Activated CD4-positive, alpha-beta T cell treated with anti-CD3 and anti-CD28 coated beads, Interleukin-2, amount 10 ng/mL, durations not matched to agents 7 days and 5 days (primary cell): ENCODE measurements at places on chromosomes 13 and 19. TPM values are rescaled to one million over a fixed set of nuclear protein-coding genes. Genes with fewer than 3 reads are reported as not detected.

GRCh38 chr19:16161840-16162239 is 11.5 kb downstream of the CIB3 start:
- H3K4me3 ChIP-seq, result no peak overlapping the region
- H3K36me3 ChIP-seq, result peaks cover 13% of the 10 kb centered on the region
- H3K27me3 ChIP-seq, result no peaks in the 10 kb centered on the region

DNA sequence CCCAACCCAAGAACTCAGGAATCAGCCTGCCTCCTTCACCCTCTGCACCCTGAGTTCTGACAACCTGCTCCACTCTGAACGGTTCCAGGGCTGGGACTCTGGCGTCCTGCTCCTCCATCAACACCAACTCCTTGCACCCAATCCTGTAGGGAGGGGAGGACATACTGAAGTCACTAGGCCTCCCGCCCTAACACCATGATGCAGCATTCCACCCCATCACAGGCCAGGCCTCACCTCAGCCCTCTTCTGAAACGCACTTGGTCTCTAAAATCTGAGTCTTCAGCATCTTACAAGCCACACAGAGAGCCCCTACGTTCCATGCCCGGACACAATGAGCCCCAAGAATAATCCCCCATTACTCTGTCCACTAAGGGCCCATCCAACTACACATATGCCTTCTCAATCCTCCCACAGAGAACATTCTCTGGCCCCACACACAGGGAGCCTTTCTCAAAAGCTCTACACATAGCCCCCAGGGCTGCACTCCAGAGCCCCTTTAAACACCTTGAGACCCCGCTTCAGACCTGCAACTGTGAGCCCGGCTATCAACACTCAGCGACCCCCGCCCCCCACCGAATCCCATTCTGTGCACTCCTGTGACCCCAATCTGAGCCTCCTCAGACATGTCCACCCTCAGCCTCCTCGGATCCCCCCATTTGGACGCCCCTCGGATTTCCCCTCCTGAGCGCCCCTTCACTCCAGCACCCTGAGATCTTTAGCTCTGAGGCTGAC is 567 bp downstream of the ALKBH6 start:
- no peak for DNase-seq
- H3K27ac ChIP-seq, result peak overlapping the region; percentile 94
- peaks cover 3% of the 10 kb centered on the region for H3K36me3 ChIP-seq
- peaks cover 52% of the 10 kb centered on the region for H3K4me1 ChIP-seq

DNA sequence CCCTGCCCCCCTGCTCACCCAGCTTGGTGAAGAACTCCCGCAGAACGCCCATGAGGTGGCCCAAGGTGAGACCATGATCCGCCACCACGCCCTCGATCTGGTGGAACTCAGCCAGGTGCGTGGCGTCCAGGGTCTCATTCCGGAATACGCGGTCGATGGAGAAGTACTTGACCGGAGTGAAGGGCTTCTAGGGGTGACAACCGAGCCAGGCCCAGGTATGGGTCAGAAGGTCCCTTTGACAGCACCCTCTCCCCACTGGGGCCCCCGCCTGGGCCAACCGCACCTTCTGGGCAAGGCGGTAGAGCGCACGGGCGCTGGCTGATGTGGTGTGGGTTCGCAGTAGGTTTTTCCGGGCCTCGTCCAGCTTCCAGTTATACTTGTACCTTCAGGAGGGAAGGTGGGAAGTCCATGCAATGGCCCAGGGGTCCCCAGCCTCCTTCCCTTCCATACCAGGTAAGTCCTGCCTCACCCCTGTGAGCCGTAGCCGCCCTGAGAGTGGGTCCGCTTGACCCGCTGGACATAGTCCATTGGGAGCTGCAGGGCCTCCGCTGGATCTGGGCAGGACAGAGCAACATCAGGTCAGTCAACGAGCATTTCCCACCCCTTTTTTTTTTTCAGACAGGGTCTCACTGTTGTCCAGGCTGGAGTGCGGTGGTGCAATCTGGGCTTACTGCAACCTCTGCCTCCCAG is 5.7 kb upstream of the SYCE2 start:
- peaks cover 8% of the 10 kb centered on the region for H3K4me1 ChIP-seq
- no peak overlapping the region for H3K27ac ChIP-seq
- H3K36me3 ChIP-seq, result peaks cover 54% of the 10 kb centered on the region
- H3K27me3 ChIP-seq, result no peaks in the 10 kb centered on the region
- DNase-seq, result no peak
- H3K4me3 ChIP-seq, result no peak overlapping the region

- no peaks in the 10 kb centered on the region for H3K27me3 ChIP-seq
- no peaks in the 10 kb centered on the region for H3K4me1 ChIP-seq
- H3K36me3 ChIP-seq, result no peaks in the 10 kb centered on the region
- H3K27ac ChIP-seq, result no peak overlapping the region
- DNase-seq, result no peak
- no peak overlapping the region for H3K4me3 ChIP-seq
Observed at GRCh38 chr13:64910096-64910495, 2320.0 kb downstream of the PCDH9 start.

- DNase-seq, result no peak
- H3K27ac ChIP-seq, result no peak overlapping the region
- no peak overlapping the region for H3K4me3 ChIP-seq
- H3K36me3 ChIP-seq, result no peaks in the 10 kb centered on the region
- H3K4me1 ChIP-seq, result peaks cover 1% of the 10 kb centered on the region
- H3K27me3 ChIP-seq, result peaks cover 6% of the 10 kb centered on the region
Observed at GRCh38 chr19:11177592-11177991, 19.8 kb downstream of the KANK2 start.

DNA sequence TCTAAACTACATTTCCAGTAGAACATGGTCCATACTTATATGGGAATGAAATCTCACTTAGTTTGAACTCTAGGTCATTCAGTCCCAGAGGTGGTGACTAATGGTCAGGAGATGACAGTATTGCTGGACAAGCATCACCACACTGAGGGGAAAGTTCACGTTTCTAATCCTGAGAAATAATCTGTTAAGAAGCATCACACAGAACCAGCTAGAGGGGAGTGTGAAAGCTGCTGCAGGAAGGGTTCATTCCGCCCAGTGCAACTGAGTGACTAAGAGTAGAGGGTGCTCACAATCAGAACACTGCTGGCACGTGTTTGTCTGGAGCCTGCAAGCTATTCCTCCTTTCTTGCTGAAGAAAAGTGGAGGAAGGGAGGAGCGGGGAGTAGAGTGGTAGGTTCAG is 2.7 kb downstream of the COL4A1 start:
- H3K4me1 ChIP-seq, result peaks cover 3% of the 10 kb centered on the region
- H3K36me3 ChIP-seq, result no peaks in the 10 kb centered on the region
- H3K27me3 ChIP-seq, result peaks cover 73% of the 10 kb centered on the region

GRCh38 chr19:20367811-20368294 is 197.7 kb downstream of the ZNF737 start:
- DNase-seq, result no peak
- no peaks in the 10 kb centered on the region for H3K27me3 ChIP-seq
- no peak overlapping the region for H3K4me3 ChIP-seq
- H3K27ac ChIP-seq, result no peak overlapping the region
- no peaks in the 10 kb centered on the region for H3K36me3 ChIP-seq

DNA sequence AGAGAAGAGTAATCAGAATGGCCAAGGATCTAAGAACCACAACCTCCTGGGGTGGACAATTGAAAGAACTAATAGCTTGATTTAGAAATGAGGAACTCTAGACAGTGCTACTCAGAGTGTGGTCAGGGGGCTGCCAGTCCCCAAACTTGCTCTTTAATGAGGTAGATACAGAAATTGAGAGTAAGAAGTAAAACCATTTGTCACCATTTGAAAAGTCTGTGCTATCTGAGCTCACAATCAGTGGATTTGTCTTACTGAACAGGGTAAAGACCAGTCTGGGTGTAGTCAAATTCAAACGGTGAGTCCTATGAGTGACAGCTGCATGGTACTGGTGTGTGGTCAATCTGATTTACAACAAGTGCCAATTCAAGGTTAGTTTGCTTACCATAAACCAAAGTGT is 118.9 kb downstream of the KL start:
- H3K36me3 ChIP-seq, result no peaks in the 10 kb centered on the region
- no peak overlapping the region for H3K27ac ChIP-seq
- H3K4me3 ChIP-seq, result no peak overlapping the region
- H3K27me3 ChIP-seq, result no peaks in the 10 kb centered on the region

DNA sequence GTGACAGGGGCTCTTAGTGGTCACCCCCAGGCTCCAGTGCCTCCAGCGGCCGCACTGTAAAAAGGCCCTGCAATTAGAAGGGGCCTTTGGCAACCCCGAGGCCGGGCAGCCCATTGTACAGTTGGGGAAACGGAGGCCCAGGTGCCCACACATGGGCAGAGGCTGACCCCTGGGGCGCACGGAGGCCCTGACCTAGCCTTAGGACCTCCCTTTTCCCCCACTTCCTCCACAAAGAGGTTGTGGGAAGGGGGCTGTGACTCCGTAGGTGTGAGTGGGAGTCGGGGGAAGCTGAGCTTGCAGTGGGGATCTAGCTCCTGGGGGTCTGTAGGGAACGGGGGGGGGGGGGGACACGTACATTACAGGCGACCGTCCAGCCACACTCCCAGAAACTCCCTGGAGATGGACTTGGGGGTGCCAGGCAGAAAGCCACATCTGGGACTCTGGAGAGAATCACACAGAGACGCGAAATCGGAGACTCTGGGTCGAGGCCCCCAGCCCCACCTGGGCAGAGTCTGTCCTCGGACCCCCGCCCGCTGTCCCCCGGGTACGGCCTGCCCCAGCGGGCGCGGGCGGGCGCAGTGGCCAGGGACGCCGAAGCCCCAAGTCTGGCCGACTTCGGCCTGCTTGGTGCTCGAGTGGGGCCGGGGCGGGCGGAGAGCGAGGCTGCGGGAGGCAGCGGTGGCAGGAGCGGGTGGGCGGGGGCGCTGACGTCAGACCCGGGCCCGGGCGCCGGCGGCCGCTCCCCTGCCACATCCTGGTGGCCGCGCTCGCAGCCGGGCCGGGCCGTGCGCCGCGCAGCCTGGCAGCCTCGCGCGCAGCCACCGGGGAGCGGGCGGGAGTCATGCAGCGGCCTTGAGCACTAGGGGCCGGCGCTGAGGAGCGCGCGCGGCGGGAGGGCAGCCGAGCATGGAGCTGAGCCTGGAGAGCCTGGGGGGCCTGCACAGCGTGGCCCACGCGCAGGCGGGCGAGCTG is at the start of gene ONECUT3:
TSS of gene ONECUT3 (plus strand) at position 750 of the 972 bp plus-strand sequence. CDS start at position 907, 157 bp downstream.
- no peak within 1 kb of the TSS for H3K27ac ChIP-seq
- H3K27me3 ChIP-seq, result peaks cover 43% of the 10 kb centered on the region
- DNase-seq, result no peak
- H3K36me3 ChIP-seq, result no peaks in the 10 kb centered on the region

NXNL1 gene
- not detected for total RNA-seq

- DNase-seq, result no peak
- H3K4me3 ChIP-seq, result peak overlapping the region; percentile 73
- H3K27me3 ChIP-seq, result peaks cover 24% of the 10 kb centered on the region
- peaks cover 3% of the 10 kb centered on the region for H3K36me3 ChIP-seq
- peaks cover 29% of the 10 kb centered on the region for H3K4me1 ChIP-seq
Observed at GRCh38 chr13:75637181-75637750, 1.1 kb downstream of the LMO7 start.

PRR19 gene
- total RNA-seq, result 0.54 TPM

- H3K4me3 ChIP-seq, result no peak overlapping the region
- no peak overlapping the region for H3K27ac ChIP-seq
- no peaks in the 10 kb centered on the region for H3K4me1 ChIP-seq
- H3K27me3 ChIP-seq, result no peaks in the 10 kb centered on the region
- no peak for DNase-seq
Observed at GRCh38 chr13:44972956-44973581, 16.2 kb downstream of the NUFIP1 start.

- H3K4me1 ChIP-seq, result no peaks in the 10 kb centered on the region
- H3K27me3 ChIP-seq, result no peaks in the 10 kb centered on the region
- no peaks in the 10 kb centered on the region for H3K36me3 ChIP-seq
- no peak for DNase-seq
Observed at GRCh38 chr19:15441317-15441716, 8.4 kb downstream of the WIZ start.

YJEFN3 gene
- total RNA-seq, result 12.8 TPM

DNA sequence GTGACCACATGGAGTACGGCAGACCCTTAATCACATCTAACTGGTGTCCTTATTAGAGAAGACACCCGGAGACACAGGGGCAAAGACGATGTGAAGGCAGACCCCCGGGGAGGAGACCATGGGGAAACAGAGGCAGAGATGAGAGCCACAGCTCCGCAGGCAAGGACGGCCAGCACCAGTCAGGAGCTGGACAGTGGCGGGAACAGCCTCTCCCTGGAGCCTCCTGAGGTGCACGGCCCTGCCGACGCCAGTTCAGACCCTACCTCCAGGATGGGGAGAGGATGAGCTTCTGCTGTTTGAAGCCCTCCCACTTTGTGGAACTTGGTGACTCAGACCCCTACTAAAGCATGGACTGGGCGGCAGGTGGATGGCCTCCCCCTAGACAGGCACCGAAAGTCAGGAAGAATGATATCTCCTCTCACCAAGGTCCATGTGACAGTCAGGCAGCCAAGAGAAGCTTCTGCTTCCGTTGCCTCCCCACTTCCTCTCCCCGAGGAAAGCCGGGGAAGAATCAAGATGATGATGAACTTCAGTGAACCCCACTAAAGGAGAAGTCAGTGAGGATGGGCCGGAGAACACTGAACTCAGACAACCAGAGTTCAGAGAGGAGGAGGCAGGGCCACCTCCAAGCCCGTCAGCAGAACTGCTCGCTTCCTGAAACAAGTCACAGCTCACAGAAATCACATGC is 25.4 kb downstream of the RAB20 start:
- H3K36me3 ChIP-seq, result no peaks in the 10 kb centered on the region
- no peaks in the 10 kb centered on the region for H3K27me3 ChIP-seq
- H3K4me3 ChIP-seq, result no peak overlapping the region
- no peak for DNase-seq
- H3K27ac ChIP-seq, result no peak overlapping the region

GRCh38 chr19:13926715-13927114 is 11.5 kb downstream of the PODNL1 start:
- H3K4me1 ChIP-seq, result no peaks in the 10 kb centered on the region
- DNase-seq, result no peak
- no peak overlapping the region for H3K4me3 ChIP-seq
- H3K27ac ChIP-seq, result no peak overlapping the region
- H3K36me3 ChIP-seq, result peaks cover 37% of the 10 kb centered on the region

DNA sequence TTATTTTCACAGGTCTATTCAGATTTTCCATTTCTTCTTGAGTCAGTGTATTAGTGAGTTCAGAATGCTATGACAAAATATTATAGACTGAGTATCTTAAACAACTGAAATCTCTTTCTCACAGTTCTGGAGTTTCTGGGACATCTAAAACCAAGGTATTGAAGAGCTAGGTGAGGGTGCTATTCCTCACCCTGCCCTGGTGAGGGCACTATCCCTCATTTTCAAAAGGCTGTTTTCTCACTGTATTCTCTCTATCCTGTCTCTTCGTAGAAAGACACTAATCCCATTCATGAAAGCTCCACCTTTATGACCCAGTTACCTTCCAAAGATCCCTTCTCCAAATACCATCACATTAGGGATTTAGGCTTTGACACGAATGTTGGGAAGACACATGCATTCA is 1617.1 kb downstream of the PCDH9 start:
- DNase-seq, result no peak
- no peak overlapping the region for H3K27ac ChIP-seq
- H3K4me1 ChIP-seq, result no peaks in the 10 kb centered on the region
- no peaks in the 10 kb centered on the region for H3K27me3 ChIP-seq
- H3K4me3 ChIP-seq, result no peak overlapping the region
- H3K36me3 ChIP-seq, result no peaks in the 10 kb centered on the region

- DNase-seq, result no peak
- H3K27ac ChIP-seq, result no peak overlapping the region
- H3K4me3 ChIP-seq, result no peak overlapping the region
- H3K27me3 ChIP-seq, result no peaks in the 10 kb centered on the region
- no peaks in the 10 kb centered on the region for H3K36me3 ChIP-seq
Observed at GRCh38 chr13:77377016-77377415, 50.1 kb upstream of the MYCBP2 start.
